Chondrocyte (in vitro differentiated cells): ENCODE measurements at places on chromosomes 6 and 20.

DNA sequence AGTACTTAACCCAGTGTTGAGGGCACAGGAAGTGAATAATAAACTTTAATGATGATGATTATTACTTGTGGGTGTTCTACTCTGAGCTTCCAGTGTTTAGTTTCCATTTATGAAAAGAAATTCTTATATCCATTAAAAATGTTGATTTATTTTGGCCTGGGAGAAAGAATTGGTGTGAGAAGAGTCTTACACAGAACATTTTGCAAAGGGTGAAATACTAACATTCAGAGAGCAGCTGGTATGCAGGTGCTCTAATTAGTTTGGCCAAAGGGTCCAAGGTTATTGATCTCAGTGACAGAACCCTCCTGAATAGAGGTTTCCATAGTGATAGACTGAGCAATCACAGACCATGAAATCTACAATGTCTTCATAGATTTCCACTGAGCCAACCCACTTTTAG lies 4.4 kb downstream of the OSER1 start:
- DNase-seq: no peak

DNA sequence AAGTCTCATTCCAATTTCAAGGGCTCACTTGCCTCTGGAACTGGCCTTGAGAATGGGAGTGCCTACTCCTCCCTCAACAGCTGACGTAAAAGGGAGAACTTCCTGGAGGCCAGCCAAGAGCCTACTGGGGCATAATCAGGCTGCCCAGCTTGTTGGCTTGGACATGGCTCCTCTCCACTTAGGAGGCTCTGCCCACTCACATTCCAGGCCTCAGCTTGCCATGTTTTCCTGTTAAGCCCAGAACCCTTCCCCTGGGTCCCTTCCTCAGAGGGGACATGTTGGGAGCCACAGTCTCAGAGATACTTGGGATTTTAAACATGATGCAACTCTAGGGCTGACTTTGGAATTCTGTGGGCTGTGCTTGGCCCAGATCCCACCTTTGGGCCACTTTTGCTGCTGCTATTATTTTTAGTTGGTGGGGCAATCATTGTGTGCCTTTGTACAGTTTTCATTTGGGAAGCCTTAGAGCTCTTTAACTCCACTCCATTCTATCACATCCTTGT lies 31.5 kb upstream of the ADTRP start:
- no peak for DNase-seq

GRCh38 chr6:118775381-118775780 lies 118.6 kb upstream of the ASF1A start:
- no peak for DNase-seq

DNA sequence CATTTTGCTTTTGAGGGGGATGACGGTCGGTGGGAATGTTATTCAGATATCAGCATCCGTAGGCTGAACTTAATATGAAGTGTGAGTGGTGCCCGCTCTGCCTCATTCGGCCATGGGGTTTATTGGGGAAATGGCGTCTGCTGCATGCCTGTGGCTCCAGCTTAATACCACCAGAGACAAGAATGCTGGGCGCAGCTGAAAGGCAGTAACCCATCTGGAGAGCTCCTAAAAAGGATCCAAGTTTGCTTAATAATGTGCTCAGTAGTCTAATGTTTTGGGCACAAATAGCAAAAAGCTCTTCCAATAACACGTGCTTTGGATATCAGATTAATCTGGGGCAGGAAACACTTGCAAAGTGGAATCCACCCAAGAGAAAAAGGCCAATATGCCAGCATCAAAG lies 273.0 kb upstream of the TAB2 start:
- no peak for DNase-seq

DNA sequence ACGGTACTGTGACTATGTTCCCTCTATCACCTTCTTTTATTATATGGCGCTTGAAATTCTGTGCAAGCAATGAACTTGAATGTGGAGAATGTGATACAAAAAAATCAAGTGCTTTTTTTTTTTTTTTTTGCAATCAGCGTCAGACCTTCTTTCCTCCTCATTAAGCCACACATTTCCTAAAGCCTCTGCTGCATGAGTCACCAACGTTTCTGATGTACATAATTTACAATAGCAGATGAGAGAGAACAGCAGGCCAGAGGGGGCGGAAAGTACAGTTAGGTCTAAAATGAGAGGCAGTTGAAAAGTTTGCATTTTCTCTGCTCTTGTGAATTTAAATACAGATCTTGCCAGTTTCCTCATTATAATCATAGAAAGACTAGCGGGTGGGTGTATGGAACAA lies 114.6 kb upstream of the RIPOR2 start:
- no peak for DNase-seq

GRCh38 chr20:4063631-4064030 lies 48.3 kb upstream of the RNF24 start:
- no peak for DNase-seq

GRCh38 chr20:53265304-53265875 lies 293.2 kb downstream of the TSHZ2 start:
- DNase-seq: no peak

GRCh38 chr6:159085396-159085895 lies 40.7 kb upstream of the TAGAP start:
- no peak for DNase-seq

DNA sequence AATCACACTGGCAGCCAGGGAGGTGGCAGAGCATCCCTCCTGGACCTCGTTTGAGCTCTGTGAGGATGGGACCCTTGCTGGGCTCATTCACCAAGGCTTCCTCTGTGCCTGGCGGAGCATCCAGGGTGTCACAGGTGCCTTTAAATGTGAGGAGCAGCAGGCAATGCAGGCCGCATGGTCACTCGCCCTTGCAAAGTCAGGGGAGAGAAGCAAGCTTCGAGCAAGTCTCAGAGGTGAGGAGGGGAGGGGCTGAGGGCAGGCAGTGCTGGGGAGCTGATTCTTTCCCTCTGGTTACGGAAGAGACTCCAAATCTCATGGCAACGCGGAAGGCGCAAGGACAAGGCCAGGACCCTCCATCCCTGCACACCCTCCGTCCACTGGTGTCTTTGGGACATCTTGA lies 182.7 kb upstream of the PMEPA1 start:
- no peak for DNase-seq

- no peak for DNase-seq
Measured at GRCh38 chr6:118865100-118865391, 28.9 kb upstream of the ASF1A start.

- DNase-seq: no peak
Measured at GRCh38 chr6:71454056-71454455, 165.4 kb downstream of the OGFRL1 start.

- DNase-seq: no peak
Measured at GRCh38 chr6:86477500-86478148, 459.7 kb upstream of the HTR1E start.

DNA sequence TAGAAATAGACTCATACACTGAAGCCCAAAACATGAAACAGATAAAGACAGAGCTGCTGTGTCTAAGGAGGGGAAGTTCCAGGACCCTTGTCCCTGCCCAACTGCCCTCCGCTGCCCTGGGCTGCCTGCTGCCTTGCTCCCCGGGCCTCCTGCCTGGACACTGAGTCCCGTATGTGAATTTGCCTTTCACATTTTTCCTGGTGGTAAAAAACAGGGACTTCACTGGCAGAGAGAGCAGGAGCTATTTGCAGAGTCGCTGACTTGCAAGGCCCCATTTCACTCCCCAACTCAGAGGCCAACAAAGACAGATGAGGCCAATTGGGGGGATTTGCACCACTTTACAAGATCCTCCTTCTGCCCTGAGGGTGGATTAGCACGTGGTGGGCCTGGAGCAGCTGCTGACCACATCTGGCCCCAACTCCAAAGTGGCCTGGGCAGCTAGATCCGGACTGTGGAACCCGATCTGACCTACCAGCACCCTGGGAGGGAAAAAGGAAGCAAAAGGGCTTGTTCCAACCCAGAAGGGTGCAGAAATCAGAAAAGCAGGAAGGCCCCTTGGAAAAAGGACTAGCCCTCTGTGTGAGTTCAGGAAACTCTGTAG lies 61.4 kb downstream of the NOL4L start:
- peak; percentile 62 for DNase-seq

- no peak for DNase-seq
Measured at GRCh38 chr6:107290491-107290890, 168.9 kb downstream of the PDSS2 start.

DNA sequence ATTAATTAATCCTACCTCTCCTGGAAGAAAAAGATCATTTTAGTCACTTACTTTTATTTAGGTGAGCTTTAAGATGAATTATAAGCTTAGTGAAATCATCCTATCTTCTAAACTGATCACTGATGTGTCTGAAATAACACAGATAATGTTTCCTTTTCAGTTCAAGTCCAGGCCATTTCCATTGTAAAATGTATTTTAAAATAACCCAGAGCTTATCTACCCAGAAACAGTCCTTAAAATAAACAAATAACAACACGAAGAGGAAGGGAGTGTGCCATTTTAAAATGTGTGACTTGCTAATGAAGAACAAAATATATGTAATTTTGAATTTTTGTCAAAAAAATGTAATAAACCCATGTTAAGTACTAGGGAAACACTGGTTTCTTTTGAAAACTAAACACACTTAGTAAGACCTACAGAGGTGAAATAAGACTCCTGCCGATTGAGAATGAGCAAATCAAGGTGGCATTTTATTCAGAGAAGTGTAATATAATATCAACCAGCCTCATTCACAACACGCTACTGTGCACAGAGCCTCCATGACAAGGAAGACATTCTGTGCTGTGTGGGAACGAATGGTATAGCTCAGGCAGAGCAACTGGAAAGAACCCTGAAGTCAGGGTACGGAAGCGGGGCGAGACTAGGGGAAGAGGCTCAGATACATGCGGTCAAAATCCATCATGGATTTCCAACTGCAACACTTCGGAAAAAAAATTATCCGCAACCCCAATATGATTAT lies 7.7 kb downstream of the LRP11 start:
- no peak for DNase-seq

- no peak for DNase-seq
Measured at GRCh38 chr6:35397806-35398418, 54.2 kb upstream of the FANCE start.

- no peak for DNase-seq
Measured at GRCh38 chr6:16512544-16513290, 248.5 kb downstream of the ATXN1 start.

DNA sequence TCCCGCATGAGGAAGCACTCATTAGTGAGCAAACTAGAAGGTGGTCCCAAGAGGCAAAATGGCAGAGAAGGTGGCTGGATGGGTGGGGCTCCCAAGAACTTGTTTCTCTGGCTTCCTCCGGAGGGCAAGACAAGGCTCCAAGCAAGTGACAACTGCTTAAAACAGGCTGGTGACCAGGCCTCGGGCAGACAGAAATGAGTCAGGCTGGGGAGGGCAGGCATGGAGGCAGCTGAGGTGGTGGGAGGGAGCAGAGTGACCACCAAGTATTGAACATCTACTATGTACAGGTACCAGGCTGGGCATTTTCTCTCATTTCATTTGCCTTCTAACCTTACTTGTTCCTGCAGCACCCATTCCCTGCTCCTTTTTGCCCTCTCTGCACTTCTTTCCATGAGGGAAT lies 33.4 kb downstream of the TNXB start:
- DNase-seq: no peak

GRCh38 chr20:58808271-58809046 lies 42.2 kb downstream of the GNAS-AS1 start:
- DNase-seq: no peak

GRCh38 chr6:36657942-36658544 lies 20.5 kb upstream of the CDKN1A start:
- DNase-seq: no peak

DNA sequence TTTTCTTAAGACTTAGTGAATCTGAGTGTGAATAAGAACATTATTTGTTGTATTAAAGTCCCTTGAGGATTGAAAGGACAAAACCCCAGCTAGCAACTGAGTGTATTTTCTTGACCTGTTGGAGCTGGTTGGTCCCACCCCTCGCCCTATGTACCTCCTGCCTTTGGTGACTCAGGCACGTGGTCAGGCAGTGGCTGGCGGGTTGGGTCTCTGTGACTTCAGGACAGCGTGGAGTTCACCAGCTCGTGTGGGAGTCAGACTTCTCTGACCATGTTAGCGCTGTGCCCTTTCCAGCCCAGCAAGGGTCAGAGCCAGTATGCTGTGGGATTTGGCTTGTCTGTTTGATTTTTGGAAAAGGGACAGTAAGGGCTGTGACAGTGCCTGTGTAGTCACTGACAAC lies 93.7 kb downstream of the SSR1 start:
- no peak for DNase-seq

- no peak for DNase-seq
Measured at GRCh38 chr6:36928547-36928918, 26.0 kb upstream of the PI16 start.

DNA sequence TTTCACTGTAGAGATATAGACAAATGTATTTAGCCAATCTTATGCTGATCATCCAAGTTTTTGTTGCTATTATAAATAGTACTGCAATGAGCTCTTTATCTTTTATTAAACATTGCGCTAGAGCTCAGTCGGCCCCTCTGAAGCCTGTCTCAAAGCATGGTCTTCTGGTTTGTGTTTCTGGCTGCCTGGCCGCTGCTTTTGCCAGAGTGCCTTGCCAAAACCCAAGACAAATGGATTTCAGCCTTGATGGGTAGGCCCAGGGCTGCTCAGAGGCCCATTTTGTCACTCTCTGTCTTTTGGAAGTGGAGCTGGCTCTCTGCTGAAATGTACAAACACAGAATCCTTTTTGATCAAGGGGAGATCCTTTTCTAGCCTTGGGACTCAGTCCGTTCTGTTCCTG lies 102.9 kb upstream of the KCNG1 start:
- no peak for DNase-seq

DNA sequence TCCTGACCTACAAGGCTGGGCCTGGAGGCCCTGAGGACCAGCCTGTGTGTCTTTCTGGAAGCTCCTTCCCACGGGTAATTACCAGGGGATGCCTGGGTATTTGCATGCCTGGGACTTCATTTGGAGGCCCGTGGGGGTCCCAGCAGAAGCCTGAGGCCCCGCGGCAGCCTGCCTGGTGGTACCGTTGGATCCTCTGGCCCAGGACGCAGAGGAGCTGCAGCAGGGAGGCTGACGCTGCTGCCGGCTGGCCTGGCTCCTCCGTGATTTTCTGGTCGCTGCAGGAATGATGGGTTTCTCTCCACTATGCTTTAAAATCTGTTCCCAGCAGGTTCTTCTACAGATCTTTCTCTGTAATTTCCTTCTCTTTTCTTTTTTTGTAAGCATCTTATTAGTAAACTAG lies 6.5 kb downstream of the CABLES2 start:
- DNase-seq: no peak

DNA sequence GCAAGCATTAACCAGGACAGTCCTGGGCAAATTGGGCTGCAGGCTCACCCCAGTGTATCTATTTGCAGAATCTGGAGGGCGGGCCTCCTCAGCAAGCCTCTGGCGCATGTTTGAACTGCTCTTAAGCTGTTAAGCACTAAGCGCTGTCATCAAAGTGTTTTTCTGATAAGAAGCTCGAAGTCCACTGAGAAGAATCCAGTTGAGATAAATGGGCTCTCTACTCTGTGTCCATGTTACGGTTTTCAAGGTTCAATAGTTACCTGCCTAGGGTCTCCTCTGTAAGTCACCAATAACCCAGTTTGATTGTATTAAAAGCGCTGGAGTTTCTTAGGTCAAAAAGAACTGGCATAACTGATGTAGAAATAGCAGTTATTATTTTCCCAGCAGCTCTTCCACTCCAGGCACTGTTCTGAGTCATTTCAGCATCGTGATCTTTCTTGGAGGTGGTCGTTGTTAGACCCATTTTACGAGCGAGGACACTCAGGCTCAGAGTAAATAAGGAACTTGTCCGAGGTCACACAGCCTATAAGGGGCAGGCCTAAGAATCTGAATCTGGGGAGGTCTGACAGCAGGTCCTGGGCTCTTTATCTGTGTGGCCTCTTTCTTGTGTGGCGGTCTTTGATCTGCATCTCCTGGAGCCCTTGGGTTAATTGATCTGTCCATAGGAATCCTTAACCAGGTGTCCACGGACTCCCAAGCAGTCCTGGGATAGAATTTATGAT lies 207.4 kb upstream of the ZNF217 start:
- no peak for DNase-seq

GRCh38 chr6:77987035-77987384 lies 334.2 kb downstream of the MEI4 start:
- no peak for DNase-seq
